Body of pancreas (tissue), 4 donors: ENCODE measurements at places on chromosomes 1 and 21. TPM values are rescaled to one million over a fixed set of nuclear protein-coding genes. Genes with fewer than 3 reads are reported as not detected.

Gene RNU1-4
- under 0.01 TPM for total RNA-seq

DNA sequence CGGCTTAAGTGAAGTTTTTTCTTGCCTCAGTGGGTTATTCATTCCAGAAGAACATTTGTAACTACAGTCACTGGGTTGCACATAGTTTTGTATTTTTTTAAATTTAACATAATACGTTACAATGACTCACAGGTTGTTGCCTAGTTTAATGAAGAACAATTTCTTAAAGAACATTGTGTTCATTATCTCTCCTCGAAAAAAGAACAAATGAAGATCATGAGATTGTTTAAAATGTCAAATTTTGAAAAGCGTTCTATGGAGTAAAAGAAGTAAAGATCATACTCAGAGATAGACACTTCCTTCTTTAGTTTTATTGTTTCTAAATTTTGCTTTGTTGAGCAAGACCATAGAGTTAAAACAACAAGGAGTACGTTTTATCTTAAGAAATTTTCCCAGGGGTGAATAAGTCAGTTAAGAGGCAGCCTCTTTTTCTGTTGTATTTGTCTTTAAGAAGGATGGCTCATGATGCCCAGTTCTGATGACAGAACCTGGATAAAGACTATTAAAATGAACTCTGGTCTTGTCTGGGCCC lies 10.5 kb upstream of the SLAMF1 start:
- no peak for DNase-seq

DNA sequence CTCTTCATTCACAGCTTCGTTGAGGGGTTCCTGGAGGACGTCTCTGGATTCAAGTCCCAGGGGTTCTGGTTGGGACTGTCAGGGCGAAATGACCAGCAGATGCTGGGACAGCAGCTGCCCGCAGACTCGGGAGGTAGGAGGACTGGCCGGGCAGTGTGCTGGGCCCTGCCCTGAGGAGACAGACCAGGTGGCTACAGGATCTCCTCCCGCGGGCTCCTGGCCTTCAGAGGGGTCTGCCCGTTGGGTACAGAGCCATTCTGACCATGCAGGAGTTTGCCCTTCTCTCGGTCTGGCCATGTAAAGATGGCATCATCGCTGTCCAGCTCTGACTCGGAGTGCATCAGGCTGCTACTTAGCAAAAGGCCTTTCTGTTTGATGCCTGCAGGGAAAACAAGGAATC lies 122.5 kb downstream of the KIAA0319L start:
- DNase-seq, result no peak

DNA sequence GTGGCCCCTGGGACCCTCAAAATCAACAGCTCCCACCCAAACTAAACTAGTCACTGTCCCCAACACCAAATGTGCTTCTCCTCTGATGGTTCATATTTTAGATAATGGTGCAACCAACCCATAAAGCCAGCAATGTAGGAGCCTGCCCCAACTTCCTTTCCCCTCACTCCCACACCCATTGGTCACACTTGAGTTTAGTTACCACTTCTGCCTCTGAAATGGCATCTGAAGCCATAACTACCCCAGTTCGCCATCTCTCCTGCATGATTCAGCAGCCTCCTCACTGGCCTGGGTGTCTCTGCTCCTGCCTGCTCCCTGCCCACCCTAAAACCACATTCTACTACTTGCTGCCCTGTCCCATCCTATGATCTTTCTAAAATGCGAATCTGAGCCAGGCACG lies 3.4 kb upstream of the CDCP2 start:
- no peak for DNase-seq
